SK-N-SH (cell line): ENCODE measurements at places on chromosomes 11 and 22. TPM values are rescaled to one million over a fixed set of nuclear protein-coding genes. Genes with fewer than 3 reads are reported as not detected.

APOL5 gene
- polyA plus RNA-seq = not detected in 2 replicates

CHKB gene
- 39.6 and 57.4 TPM in 2 replicates for polyA plus RNA-seq

ARL2 gene
- polyA plus RNA-seq = 252 and 278 TPM in 2 replicates

GRIA4 gene
- 0.02 TPM in 1 of 2 replicates, not detected in the other for polyA plus RNA-seq

SPECC1L gene
- polyA plus RNA-seq = 22.9 and 25.9 TPM in 2 replicates

FAM111B gene
- 0.94 and 1.0 TPM in 2 replicates for polyA plus RNA-seq

BDNF gene
- 21.3 and 24.4 TPM in 2 replicates for polyA plus RNA-seq

MADD gene
- 10.6 and 16.4 TPM in 2 replicates for polyA plus RNA-seq

TMEM191B gene
- polyA plus RNA-seq = 2.4 and 3.7 TPM in 2 replicates

UQCR10 gene
- polyA plus RNA-seq = 229 and 248 TPM in 2 replicates

RANGAP1 gene
- polyA plus RNA-seq = 65.8 and 67.1 TPM in 2 replicates
